Activated CD8-positive, alpha-beta memory T cell treated with anti-CD3 and anti-CD28 coated beads for 1 hour (primary cell): ENCODE measurements at places on chromosomes 7 and 10.

- no peak for DNase-seq
Measured at GRCh38 chr7:134907639-134908038, 78.7 kb upstream of the AGBL3 start.

DNA sequence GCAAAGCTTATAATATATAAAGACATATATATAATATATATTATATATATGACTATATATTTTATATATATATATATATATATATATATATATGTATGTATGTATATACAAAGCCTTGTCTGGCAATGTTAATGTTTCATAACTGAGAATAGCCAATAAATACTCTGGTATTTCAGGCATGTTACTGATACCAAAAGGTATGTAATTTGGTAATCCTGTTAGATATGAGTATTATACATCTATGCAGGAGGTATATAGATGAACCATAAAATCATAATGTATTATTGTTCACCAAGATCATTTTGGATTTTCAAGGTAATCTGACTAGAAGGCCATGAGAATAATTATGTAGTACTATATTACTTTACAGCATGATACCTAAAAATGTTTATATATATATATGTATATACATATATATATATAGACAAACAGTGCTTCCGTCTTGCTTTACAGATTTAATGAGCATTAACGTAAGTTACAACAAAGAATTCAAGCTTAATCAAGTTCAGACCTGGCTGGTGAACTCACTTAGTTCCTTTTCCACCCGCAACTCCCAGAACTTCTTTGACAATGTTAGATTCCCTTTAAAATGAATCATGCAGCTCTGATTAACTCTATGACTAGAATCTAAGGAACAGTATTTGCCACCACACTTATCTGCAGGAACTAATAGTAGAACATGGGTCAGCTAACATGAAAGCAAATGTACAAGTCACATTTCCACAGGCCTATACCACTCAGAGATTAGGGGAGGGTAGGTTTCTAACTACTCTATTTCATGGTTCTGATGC, 82.7 kb downstream of the SLC25A13 start:
- DNase-seq: no peak

GRCh38 chr7:14425559-14425958, 436.1 kb upstream of the ETV1 start:
- DNase-seq: no peak

GRCh38 chr10:77756319-77757232, 119.0 kb upstream of the KCNMA1 start:
- no peak for DNase-seq

- no peak for DNase-seq
Measured at GRCh38 chr10:118592675-118593330, 2.6 kb downstream of the PRLHR start.

- DNase-seq: no peak
Measured at GRCh38 chr10:70255329-70256299, 22.4 kb upstream of the PPA1 start.

- DNase-seq: no peak
Measured at GRCh38 chr10:69217119-69217754, 2.9 kb upstream of the HKDC1 start.

DNA sequence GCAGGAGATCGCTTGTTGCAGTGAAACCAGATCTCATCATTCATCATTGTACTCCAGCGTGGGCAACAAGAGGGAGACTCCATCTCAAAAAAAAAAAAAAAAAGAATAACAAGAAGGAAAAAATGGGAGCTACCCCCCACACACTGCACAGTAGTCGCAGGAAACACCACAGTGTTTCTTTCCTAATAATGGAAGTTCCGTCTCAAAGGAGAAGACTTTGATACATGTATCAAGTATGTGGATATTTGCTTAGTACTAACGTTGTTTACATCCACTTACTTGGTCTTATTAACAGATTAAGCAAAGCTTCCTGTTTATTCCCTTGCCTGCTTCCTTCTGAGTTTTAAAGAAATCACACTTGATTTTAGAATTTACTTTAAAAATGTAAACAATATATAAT, 22.2 kb downstream of the YAE1 start:
- no peak for DNase-seq

DNA sequence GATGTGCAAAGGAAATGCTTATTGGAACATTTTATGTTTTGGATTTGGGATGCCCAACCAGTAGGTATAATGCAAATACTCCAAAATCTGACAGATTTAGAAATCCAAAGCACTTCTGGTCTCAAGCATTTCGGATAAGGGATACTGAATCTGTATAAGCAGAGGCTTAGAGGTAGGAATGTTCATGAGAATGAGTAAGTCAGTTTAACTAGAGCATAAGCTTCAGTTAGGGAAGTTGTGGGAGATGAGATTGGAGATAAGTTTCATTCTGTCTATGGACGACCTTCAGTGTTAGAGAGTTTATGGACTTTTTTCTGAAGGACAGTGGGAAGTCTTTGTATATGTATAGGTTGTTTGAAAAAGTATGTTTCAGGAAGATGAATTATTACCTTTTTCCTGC, 10.4 kb downstream of the TAX1BP1 start:
- no peak for DNase-seq

- DNase-seq: no peak
Measured at GRCh38 chr7:116395141-116395791, 104.3 kb upstream of the CAV2 start.

- no peak for DNase-seq
Measured at GRCh38 chr10:116886772-116887171, 37.5 kb downstream of the ENO4 start.

GRCh38 chr7:117776224-117776623, 97.0 kb downstream of the CTTNBP2 start:
- DNase-seq: no peak

DNA sequence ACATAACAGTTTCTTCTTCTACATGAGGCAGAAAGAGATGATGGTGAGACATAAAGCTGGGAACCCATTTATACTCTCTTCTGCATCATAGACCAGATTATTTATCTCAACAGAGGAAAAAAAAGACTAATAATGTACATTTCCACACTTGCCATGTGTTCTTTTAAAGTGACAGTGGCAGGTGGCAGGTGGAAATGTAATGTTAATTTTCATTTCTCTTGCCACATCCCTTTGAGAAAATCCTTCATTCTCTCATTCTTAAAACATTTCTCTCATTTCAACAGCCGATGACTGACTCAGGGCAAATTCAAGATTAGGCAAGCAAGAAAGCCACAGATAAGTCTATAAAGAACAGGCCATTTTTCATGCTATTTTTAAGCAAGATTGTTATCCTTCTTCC, 635.6 kb upstream of the SORCS1 start:
- DNase-seq: no peak
